Inflammatory macrophage (primary cell): ENCODE measurements at places on chromosomes 5 and 9.

DNA sequence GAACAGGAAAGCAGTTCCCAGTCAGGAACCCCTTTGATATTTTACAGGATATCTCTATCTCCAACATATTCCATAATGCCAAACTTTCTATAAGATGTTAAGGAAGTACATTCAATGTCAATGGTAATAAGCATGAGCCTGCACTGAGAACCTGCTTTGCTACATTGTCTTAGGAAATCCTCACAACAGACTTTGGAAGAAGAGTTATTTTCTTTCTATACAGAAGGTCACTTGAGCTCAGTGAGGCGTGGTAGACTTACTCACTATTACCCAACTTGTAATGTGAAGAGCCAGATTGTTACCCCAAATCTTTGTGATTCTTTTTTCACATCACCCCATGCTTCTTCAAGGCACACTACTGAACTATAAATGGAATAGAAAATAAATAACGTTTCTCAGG is 435.9 kb downstream of the DNAH5 start:
- DNase-seq, result no peak

GRCh38 chr5:66440202-66440680 is 156.0 kb upstream of the MAST4 start:
- DNase-seq, result peak; percentile 98

DNA sequence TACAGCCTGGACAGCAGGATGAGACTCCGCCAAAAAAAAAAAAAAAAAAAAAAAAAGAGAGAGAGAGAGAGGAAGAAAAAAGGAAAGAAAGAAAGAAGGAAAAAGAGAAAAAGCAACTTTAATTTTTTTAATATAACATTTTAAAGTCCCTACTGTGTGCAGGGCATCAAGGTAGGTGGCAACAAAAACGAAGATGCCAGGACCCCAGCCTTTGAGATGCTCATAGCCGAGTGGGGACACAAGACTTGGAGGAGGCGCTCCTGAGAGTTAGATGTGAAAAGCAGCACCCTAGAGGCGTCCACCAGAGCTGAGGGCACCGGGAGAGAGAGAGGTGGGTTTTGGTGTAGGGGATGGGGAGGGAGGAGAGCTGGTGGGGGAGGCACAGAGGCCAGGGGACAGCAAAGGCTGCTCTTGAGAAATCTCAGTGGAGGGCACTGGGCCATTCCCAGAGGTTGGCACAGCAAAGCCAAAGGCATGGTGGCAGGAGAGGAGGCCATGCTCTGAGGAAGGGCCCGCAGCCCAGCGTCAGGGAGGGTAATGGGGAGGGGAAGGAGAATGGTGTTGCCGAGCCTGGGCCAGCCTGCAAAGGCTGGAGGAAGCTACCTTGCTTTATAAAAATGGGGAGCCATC is 135.6 kb downstream of the C9orf50 start:
- no peak for DNase-seq

GRCh38 chr5:139021346-139021745 is 146.2 kb upstream of the LRRTM2 start:
- no peak for DNase-seq

- no peak for DNase-seq
These were observed 63.5 kb upstream of the MOCS2 start for GRCh38 chr5:53173083-53173482.

- DNase-seq, result peak; percentile 63
These were observed 32.6 kb upstream of the EGFL7 start for GRCh38 chr9:136629879-136630661.

- no peak for DNase-seq
These were observed 94.6 kb downstream of the ADAMTS2 start for GRCh38 chr5:179250561-179251225.

GRCh38 chr5:81326554-81326953 is 25.2 kb downstream of the ZCCHC9 start:
- DNase-seq, result no peak

- DNase-seq, result no peak
These were observed 193.8 kb upstream of the HMHB1 start for GRCh38 chr5:143618141-143618540.

- no peak for DNase-seq
These were observed 421.0 kb downstream of the KDM4C start for GRCh38 chr9:7178729-7179128.

DNA sequence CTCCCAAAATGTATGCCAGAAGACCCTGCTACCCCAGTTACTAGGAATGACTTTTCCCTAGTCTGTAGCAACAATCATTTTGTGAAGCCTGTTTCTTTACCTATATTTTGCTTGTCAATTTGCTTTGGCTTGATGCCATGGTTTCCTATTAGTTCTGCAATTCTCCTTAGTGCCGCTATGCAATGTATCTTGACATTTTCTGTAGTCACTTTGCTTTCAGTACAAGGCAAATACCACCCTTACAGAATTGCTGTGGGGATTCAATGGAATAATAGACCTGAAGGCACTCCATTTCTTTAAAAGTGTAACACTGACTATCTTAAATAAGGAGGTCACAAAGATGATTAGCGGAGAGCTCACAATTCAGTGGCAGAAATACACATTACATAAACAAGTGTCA is 291.1 kb downstream of the NR2F1-AS1 start:
- no peak for DNase-seq

- DNase-seq, result no peak
These were observed 116.2 kb downstream of the MAN2A1 start for GRCh38 chr5:109805883-109806282.

- DNase-seq, result no peak
These were observed 1180.4 kb downstream of the CDH9 start for GRCh38 chr5:25858019-25858418.

DNA sequence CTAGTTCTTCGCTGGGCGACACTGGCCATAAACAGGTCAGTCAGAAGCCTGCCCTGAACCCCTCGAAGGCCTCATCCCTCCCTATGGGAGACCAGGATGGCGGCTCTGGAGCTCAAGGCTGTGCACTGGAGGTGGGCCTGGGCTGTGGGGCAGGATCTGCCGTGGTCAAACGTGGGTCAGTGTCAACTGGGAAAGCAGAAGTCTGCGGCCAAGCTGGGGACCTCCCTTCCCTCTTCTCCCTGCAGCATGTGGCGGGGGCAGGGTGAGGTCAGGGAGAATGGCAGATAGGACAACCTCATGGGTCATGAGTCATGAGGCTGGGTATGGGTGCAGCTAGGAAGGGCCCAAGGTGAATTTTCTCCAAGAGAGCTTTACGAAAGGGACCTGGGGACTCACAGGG is 132.9 kb downstream of the RXRA start:
- peak; percentile 90 for DNase-seq

GRCh38 chr9:97845763-97846162 is 7.3 kb upstream of the FOXE1 start:
- DNase-seq, result no peak

- DNase-seq, result no peak
These were observed 48.9 kb downstream of the FAM174A start for GRCh38 chr5:100584069-100584468.
